ENCODE measurements at places on chromosomes 5 and 9. TPM values are rescaled to one million over a fixed set of nuclear protein-coding genes. Genes with fewer than 3 reads are reported as not detected.

LIX1 gene
- total RNA-seq = not detected

DNA sequence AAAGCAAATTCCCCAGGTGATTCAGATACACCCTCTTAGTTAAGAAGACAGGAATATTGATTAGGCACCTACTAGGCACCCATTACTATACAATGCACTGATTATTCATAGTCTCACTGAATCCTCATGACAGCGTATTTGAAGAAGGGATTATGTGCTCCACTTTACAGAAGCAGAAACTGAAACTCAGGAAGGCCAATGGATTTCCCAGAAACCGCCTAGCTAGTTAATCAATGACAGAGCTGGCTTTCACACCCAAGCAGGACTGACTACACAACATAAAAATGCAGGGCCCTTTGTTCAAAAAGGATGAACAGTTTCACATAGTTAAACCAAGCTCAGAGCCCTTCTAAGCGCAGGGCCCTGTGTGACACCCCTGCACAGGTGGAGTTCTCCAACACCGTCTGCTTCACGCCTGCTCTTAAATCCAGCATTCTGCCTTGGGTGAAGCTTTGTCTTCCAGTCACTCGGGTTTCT is 117.3 kb downstream of the TTLL11 start:
- DNase-seq = no peak

- DNase-seq = peak; percentile 60
Measured at GRCh38 chr9:93960221-93960970, 5.2 kb upstream of the BARX1 start.

- peak; percentile 91 for DNase-seq
Measured at GRCh38 chr5:111530298-111530740, 18.0 kb upstream of the STARD4 start.

DNA sequence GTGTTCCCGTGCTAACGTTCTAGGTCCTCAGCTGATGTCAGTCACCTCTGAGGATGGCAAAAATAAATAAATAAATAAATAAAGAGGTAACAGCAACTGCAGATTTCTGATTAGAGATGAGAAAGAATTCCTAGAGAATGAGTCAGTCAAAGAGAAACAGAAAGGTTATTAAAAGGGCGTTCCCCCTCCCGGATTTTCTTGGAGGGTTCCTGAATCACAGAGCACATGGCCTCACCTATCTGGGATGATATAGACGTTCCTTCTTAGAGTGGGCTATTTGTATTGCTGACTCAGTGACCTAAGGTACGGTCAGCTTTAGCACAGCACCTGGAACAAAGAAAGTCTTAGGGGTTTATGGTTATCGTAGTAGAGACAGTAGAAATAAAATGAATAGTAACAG is 30.6 kb downstream of the HTR4 start:
- DNase-seq = no peak

C9orf50 gene
- total RNA-seq = not detected

- no peak for DNase-seq
Measured at GRCh38 chr9:98085944-98086343, 29.4 kb downstream of the NANS start.

DNA sequence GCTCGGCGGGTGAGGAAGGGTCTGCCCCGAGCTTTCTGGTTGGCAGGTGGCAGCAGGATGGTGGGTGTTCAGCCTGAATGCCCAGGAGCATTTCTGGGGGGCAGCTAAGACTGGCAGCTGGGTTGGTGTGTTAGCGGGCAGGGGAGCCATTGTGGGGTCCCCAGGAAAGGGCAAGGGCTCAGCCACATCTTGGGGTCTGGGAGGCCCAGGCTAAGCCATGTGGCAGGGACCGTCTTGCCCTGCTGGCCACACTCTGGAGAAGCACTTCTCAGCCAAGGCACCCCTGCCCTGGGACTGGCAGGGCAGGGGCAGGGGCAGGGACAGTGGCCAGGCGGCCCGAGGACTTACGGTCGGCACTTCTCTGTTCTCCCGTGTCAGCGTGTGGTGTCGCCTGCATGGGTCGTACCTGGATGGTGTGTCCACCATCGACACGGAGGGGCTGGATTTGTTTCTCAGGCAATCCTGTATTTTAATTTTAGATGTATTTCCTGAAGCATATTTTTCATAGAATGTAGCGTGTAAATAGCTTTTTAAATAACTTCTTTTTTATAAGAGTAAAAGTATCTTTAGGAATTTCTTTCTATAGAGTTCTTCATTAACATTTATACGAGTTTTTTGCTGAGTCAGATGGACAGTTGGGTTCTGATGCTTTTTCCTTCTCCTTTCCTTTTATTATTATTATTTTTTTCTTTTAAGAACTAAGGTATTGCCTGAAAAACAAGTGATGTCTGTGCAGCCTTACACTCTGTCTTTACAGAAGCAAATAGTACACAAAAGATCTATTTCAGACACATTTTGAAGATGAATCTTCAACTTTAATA is 102.0 kb downstream of the PHF2 start:
- DNase-seq = peak; percentile 38

GRCh38 chr9:121596515-121596914 is 54.9 kb upstream of the DAB2IP start:
- no peak for DNase-seq

GRCh38 chr5:92394936-92395335 is 1011.8 kb upstream of the ARRDC3 start:
- no peak for DNase-seq

DNA sequence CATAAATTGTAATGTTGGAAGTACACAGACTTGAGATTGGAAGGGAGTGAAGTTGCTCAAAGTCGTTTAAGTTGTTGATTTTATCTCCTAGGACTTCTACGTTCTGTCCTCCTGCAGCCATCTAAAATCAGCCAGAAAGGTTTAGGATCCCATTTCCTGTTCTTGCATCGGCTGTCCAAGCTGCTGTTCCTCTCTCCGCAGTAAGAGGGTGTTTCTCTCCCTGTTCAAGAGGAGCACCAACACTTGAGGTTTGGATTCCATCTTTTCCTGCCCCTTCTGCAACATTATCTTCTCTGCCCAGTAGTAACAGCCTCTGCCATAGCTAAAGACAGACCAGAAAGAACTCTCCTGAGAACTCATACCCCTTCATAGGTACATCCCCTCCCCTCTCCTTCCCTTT is 373.4 kb downstream of the GADD45G start:
- DNase-seq = no peak

All from natural killer cell treated with Interleukin-12 subunit alpha and Interleukin-12 subunit beta and Interleukin-15 and Interleukin-18, amount 100 ng/mL, for 72 hours (primary cell).